Calu3 (cell line): ENCODE measurements at places on chromosomes 7 and 10. TPM values are rescaled to one million over a fixed set of nuclear protein-coding genes. Genes with fewer than 3 reads are reported as not detected.

DNA sequence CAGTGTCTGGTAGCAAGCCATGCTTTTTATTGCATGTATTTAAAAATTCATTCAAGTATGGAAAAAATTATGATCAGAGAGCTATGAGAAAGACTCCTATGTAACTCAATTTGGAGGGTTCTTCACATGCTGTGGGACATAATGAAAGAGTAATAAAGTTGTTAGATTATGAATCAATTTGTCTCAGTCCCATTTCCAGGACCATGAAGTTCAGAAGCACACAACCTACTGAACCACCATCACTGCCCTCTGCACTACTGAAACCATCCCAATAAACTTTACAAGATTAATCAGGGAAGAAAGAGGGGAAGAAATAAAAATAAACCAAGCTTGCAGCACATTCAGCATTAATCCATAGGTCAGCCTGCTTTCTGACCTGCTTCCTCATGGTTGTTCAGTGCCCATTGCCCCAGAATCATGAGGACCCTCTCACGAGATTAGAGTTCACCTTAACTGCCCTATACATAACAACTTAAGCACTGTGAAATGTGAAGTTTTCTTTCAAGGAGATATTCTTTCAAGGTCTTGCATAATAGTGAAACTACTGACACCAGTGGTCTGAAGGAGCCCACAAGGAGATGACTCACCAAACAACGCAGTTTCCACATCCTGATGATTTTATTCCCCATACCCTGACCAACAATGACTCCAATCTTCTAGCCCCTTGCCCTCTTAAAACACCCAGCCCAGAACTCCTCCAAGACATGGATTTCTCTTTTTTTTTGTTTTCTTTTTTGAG, 171.5 kb upstream of the ADCY1 start:
- DNase-seq = peak; percentile 20

The HOXA1 gene
- 0.24 and 0.44 TPM in 2 replicates for total RNA-seq

DNA sequence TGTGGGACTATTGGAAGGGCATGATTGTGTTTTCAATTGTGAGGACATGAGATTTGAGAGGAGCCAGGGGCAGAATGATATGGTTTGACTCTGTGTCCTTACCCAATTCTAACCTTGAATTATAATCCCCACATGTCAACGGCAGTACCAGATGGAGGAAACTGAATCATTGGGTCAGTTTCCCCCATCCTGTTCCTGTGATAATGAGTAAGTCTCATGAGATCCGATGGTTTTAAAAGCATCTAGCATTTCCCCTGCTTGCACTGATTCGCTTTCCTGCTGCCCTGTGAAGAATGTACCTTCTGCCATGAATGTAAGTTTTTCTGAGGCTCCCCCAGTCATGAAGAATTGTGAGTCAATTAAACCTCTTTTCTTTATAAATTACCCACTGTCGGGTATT, 1367.1 kb downstream of the XPNPEP1 start:
- no peak for DNase-seq

GRCh38 chr7:71652510-71652909, 520.6 kb downstream of the GALNT17 start:
- DNase-seq = no peak

The MRC1 gene
- total RNA-seq = 0.09 TPM in 1 of 2 replicates, not detected in the other

DNA sequence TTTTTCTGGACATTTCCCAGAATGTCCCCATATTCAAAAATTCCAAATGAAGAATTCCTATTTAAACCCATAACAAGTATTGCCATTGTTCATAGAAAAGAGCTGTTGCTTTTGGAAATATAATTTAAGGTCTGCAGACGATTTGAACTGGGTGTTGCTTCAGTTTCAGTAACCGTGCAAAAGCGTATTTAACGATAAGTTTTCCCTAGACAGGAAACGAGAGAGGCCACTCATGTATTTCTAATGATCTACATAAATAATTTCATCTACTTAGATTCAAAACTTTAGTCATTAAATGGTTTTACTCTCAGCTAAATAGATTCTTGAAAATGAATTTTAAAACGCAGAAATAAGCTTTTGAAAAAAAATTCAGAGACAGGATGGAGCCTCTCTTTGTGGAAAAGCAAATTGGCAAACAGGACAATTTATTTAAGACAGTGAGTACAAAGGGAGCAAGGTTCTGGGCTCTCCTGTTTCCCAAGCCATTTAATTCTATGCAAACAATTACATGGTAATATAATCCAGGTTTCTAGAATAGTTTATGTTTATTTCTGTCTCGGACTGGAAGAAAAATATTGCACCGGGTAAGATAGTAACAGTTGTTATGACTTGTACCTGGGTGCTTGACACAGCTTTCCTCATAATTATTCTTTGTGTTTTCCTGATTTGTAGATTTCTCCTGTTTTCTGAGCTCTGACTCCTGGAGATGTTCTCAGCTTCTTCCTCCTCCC, 263.0 kb downstream of the BAMBI start:
- no peak for DNase-seq

DNA sequence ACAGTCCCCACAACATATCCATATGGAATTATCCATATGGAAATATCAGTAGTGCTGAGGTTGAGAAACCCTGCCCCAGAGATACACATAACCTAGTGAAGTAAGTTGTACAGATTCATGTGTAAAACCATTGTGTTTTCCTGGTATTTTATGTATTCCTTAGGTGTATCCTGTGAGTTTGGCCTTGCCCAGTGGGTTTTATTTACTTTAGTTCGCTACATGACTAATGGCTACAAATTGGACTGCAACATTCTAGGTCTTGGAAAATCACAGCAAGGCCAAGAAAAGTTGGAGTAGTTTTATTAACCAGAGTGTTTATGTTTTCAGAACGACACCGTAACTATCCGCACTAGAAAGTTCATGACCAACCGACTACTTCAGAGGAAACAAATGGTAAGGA, 1.4 kb downstream of the RPS24 start:
- DNase-seq = no peak

The ADAMTS14 gene
- 0.12 and 0.14 TPM in 2 replicates for total RNA-seq

GRCh38 chr7:69719717-69720116, 121.4 kb downstream of the AUTS2 start:
- DNase-seq = no peak

The PAX4 gene
- not detected in 2 replicates for total RNA-seq

- DNase-seq = no peak
These were observed 150.0 kb downstream of the ZNF33B start for GRCh38 chr10:42488416-42488815.

- DNase-seq = no peak
These were observed 24.3 kb downstream of the CBLL1 start for GRCh38 chr7:107768263-107768662.

DNA sequence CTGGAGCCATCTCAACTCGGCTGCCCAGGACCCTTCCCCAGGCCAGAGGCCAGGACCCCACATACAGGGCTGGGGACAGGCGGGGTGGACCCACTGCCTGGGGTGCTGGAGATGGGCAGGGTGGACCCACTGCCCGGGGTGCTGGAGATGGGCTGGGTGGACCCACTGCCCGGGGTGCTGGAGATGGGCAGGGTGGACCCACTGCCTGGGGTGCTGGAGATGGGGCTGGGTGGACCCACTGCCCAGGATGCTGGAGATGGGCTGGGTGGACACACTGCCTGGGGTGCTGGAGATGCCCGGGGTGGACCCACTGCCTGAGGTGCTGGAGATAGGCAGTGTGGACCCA, 32.4 kb upstream of the FOXL3 start:
- no peak for DNase-seq

DNA sequence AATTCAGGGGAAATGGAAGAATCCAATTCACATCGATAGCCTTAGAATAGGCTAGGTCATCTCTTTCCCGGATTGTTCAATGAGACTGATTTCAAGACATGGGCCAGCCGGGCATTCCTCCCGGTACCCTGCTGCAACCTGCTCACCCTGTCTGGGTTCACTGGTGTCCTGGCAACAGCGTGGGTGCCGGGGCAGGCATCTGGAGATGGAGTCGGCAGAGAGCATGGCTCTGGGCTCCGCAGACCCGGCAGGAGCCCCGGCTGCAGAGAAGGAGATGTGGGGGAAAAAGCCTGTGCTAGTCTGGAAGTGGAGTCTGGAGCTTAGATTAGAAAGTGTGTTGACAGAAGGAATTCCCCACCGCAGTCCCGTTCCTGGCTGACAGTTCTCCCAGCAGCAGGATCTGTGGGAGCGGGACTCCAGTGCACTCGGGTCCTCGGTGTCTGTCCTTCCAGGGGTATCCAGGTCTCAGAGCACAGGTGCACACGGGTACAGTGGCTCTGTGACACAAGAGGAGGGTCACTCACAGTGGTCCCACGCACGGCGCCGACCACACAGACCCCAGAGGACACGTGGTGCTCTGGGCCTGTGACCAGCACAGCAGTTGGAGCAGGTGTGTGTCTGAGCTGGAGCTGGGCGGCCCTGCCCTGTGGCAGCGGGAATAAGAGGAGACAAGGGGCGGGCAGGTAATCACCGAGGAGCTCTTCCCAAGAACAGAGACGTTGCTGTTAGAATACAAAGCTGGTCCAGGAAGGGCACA, 65.7 kb upstream of the PITRM1 start:
- DNase-seq = no peak
